Activated CD4-positive, alpha-beta T cell treated with anti-CD3 and anti-CD28 coated beads, Interleukin-2, amount 50 U/mL, for 24 hours (primary cell): ENCODE measurements at places on chromosomes 12 and 14.

DNA sequence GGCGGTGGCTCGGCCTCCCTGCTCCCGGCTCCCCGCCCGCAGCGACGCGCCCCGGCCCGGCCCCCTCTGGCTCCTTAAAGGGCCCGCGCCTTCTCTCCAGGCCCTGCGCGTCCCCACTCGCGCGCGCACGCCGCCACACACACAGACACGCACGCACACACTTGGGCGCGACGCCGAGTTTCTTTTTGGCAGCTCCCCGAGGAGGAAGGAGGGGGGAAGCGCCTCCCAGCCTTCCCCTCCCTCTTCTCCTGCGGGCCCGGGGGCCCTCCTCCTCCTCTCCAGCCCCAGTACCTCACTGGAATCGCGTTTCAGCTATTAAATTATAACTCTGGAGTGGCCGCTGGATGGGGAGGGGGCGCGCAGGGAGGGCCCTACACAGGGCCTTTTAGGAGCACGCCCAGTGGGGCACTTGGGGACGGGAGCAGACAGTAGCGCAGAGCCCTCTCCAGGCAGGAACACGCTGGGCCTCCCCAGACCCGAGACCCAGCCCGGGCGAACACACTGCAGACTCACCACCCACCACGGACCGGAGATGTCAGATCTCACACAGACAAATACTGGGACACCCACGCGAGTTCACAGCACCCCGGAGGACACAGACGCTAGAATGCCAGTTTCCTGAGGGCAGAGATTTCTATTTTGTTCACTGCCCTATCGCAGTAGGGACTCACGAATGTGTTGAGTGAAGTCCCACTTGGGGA, 411 bp upstream of the NCOR2 start:
- DNase-seq: peak; percentile 56

GRCh38 chr12:40439771-40440492, 215.1 kb downstream of the LRRK2 start:
- no peak for DNase-seq

GRCh38 chr14:34113005-34113511, 162.2 kb upstream of the EGLN3 start:
- DNase-seq: no peak

DNA sequence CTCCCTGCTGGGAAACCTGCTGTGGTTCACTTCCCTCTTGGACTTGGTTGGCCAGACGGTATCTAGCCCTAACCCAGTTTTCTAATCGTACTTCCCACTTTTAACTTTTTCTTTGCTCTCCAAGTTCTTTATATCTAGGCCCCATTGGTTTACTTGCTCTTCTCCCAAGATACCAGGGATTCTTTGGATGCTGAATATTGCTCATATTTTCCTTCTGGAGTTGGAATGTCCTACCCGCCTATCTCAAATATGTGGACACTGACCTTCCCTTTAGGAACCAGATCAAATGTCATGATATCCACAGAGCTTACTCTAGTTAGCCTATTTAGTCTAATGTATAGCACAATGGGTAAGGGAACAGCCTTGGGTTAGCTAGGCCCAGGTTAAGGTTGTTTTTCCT, 228.6 kb downstream of the DACT1 start:
- no peak for DNase-seq

DNA sequence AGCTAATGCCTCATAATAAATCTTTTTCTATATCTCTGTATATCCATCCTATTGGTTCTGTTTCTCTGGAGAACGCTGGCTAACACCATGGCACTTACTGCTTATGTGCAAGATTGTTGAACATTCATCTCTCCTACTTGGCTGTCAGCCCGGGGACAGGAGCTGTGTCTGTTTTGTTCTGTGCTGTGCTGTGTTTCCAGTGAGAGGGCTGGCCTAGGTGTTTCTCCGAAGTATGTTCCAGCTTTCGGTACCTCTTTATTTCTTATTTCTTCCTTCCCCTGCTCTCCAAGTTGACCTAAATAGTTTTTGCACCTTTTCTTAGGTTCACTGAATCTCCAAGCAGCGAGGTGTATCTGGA, 18.8 kb upstream of the NR4A1 start:
- no peak for DNase-seq

GRCh38 chr12:90501412-90501811, 453.6 kb downstream of the CCER1 start:
- DNase-seq: no peak

- no peak for DNase-seq
Observed at GRCh38 chr12:107242189-107242588, 148.8 kb upstream of the CRY1 start.

DNA sequence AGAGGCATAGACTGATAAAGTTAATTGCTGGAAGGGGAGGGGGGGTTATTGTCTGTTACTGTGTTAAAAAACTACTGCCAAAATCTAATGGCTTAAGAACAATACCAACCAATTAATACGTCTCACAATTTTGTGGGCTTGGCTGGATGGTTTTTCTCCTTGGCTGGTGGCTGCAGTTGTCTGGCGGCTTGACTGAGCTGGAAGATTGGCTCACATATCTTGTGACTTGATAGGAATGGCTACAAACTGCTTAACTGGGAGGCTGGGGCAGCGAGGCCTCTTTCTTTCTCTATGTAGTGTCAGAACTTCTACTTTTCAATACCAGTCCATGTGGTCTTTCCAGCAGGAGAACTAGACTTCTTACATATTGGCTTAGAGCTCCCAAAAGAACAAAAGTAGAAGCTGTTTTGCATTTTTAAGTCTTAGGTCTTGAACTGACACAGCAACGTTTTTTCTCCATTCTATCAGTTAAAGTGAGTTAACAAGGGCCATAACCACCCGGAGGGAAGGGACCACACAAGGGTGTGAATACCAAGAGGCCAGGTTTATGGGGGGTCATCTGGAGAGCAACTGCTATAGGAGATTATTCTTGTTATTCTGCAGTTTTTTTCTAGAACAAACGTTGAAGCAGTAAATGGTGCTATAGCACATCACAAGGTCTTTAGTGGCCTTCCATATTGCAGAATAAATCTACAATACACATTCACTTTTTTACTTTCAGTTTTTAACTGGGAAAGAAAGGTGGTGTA, 46.9 kb downstream of the ZDHHC17 start:
- no peak for DNase-seq

GRCh38 chr14:102394717-102395375, 32.1 kb downstream of the TECPR2 start:
- DNase-seq: no peak

DNA sequence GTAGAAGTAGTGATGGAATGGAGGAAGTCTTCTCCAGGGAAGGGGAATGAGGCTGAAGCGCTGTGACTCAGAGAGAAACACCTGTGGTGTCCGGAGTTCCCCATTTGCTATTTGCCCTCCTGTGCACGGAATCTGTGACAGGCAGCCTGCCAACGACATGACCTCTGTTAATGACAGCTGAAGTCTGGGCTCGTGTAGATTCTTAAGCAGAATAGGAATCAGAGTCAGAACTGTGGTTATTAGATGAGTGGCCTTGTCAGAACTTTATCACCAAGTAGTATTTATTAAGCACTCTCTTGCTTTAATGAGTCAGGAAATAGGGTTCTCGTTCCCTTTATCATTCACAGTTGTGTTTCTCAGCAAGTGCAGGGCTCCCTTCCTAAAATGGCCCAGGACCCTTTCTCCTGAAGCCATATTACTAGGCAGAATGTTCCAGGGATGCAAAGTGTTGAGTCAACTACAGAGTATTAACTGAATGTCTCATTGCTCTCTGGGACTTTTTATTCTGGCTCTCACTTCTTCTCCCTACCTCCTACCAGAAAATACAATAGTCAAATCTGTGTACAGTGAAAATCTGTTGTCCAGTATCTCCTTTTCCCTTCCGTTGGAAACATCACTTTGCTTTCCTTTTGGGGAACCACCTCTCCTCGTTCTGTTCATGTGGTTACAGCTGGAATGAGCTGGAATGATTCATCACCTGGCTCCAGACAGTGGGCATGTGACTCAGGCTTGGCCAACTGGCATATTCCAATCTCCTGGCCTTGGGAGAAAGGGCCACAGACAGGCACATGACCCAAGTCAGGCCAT, 77.8 kb upstream of the MAX start:
- peak; percentile 41 for DNase-seq

DNA sequence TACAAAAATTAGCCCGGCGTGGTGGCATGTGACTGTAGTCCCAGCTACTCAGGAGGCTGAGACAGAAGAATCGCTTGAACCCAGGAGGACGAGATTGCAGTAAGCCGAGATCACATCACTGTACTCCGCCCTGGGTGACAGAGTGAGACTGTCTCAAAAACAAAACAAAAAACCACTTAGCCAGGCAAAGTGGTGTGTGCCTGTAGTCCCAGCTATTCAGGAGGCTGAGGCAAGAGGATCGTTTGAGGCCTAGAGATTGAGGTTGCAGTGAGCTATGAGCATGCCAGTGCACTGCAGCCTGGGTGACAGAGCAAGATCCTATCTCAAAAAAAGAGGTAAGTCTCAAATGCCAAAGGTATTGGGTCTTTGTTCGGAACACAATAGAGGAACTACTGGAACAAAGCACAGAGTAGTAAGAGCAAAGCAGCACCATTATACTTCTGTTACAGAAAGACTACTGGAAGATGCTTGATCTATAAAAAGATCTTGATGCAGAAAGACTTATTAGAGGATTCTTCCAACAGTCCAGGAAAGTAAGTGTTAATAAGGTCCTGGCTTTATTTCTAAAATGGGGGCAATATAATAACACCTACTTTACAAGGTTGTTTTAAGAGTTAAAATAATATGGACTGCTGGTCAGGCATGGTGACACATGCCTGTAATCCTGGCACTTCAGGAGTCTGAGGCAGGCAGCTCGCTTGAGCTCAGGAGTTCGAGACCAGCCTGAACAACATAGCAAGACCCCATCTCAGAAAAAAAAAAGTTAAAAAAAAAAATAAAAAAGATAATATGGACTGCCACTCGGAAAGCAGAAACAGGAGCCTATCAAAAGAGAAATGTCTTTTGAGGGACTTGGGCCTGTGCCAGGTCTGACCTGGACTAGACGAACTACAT, 29.9 kb downstream of the BTBD7 start:
- no peak for DNase-seq

DNA sequence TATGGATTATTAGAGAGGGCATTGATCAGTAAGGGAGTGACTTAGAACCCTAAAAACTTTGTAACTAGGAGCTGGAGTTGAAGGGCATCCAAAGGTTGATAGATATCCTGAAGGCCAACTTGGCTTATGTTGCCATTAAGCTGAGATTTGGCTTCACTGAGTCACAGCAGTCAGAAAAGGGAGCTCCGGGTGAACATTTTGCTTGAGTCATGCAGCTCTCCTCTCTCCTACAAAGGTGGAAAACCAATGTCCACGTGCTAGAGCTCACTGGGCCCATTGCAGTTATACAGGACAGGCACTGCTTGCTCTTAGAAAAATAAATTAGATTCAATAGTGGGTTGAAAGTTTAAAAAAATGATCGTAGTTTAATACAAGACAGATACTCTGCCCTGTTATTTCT, 87.3 kb upstream of the LRIG3 start:
- DNase-seq: no peak

- peak; percentile 27 for DNase-seq
Observed at GRCh38 chr12:91355150-91356006, 172.8 kb upstream of the DCN start.

GRCh38 chr14:103273145-103273744, 60.8 kb upstream of the EIF5 start:
- no peak for DNase-seq

DNA sequence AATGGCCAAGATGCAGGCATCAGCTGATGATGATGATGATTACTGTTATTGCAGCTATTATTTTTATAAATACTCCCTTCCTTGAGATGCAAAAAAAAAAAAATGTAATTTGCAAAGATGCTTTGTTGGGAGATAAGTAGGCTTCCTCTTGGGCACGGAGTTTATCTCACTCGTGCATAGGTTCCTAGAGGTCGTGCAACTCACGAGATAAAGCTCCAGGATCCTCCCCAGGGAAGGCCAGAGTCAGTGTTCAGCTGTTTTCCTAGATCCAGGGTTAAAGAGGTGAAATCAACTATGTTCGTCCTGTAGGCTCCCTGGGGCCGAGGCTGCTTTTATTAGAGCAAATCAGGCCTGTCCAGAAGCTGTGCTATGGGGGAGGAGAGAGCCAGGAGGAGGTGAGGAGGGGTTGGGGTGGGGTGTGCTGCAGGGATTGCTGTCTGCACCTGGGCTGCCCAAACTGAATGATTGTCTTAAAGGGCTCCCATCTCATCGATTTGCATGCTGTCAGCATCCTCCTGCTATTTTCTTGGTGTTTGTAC, 270.3 kb downstream of the NRXN3 start:
- DNase-seq: no peak

DNA sequence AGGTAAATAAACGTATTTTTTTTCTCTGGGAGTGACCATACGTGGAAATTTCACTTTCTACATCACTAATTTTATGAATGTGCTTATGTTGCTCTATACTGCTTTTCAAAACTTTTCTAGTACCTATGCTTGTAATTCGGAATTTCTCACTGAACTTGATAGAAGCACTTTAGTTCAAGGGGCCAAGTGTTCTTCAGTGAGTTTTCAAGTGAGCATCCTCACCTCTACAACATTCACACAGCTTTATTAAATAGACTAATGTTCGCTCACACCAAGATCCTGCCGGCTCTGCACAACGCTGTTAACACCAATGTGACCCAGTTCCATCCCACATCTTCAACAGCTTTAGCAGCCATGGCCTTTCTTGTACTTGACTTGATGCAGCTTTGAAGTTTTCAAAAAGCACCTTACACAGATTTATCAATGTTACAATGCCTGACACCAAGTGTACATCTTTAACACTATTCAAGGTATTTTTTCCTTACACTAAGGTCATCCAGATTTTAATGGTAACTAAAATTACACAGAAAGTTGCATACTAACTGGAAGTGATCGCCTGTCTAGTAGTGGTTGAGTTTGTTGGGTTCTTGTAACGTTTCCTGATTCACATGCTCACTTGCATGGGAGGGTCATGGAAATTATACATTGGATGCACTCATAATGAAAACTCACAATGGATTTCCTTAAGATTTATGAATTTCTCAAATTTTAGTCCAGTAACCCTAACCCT, 4.5 kb downstream of the UBC start:
- no peak for DNase-seq

- no peak for DNase-seq
Observed at GRCh38 chr14:76490735-76491134, 114.8 kb downstream of the ESRRB start.

DNA sequence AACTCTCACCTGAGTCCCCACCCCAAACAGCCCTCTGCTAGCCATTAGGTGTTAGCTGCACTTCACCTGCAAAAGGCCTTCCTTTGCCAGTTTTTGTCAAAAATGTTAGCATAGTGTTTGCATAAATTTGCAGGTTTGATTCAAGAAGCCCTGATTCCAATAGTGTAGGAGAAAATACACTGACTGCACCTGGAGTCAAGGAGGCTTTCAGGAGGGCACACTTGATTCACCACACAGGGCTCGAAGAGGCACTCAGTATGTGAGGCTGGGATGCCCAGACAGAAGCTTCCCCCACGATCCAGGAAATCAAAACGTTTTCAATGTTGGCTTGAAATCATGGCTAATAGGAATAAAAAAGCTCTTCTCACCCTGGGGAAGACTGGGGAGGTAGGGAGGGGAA, 40.5 kb upstream of the DDX11 start:
- no peak for DNase-seq

- no peak for DNase-seq
Observed at GRCh38 chr14:38616959-38617358, 361.1 kb upstream of the CLEC14A start.

- no peak for DNase-seq
Observed at GRCh38 chr12:101845137-101845711, 14.5 kb upstream of the GNPTAB start.
